ENCODE measurements at places on chromosomes 5 and 9.

DNA sequence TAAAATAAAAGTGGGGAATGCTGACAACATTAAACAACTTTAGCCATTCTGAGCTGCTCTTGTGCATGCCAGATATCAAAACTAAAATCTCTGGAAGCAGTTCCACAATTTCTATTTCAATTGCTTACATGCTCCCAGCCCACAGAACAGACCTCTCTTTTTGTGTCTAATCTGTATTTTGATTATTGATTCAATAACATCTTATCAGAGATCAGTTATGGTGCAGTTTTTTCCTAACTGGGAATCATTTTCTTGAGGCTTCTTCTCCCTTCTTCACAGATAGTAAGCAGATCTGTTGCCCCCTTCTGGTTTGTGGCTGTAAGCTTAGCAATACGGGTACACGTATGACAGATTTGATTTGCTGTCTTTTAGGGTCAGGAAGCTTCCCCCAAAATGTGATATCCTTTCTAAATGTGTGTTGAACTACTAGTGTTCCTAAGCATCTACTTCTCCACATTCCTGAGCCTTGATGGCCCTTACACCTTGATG lies 39.4 kb downstream of the MRPS27 start:
- no peak for DNase-seq

DNA sequence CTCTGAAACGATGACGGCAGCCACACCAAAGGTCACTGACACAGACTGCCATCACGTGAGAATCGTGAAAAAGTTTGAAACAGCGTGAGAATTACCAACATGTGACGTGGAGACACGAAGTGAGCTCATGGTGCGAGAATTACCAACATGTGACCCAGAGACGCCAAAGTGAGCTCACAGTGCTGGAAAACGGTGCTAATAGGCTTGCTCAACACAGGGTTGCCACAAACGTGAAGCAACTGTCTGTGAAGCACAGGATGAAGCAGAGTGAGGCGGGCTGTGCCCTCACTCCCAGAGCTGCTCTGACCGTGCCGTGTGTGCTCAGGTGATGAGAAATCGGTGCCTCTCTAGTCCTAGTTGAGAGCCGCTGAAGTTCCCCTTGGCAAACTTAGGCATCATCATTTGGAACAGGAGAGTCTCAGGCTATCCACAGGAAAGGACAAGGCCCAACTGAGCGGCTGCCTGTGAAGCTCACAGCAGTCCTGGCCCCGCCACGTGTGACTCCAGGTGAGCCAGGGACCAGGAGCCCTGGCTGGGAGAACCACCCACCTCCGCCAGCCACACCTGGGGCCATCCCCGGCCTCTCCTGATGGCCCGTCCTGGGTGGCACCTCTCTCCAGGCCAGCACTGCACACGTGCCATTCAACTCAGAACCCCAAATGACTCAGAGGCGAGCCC lies 29.8 kb upstream of the SLC6A3 start:
- DNase-seq = no peak

DNA sequence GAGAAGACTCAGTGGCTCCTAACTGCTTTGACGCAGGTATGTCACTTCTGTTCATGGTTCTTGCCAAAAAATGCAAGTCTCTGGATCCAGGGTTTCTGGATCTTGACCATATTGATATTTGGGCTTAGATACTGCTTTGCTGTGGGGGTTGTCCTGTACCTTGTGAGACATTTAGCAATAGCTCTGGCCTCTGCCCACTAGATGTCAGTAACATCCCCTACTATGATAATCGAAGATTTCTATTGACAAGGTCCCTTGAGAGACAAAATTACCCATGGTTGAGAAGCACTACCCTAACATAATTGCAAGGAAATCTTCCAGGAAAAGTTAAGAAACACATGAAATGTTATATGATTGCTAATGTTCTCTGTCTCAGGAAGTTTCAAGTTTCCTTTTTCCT lies 285.4 kb downstream of the TMEM232 start:
- no peak for DNase-seq

DNA sequence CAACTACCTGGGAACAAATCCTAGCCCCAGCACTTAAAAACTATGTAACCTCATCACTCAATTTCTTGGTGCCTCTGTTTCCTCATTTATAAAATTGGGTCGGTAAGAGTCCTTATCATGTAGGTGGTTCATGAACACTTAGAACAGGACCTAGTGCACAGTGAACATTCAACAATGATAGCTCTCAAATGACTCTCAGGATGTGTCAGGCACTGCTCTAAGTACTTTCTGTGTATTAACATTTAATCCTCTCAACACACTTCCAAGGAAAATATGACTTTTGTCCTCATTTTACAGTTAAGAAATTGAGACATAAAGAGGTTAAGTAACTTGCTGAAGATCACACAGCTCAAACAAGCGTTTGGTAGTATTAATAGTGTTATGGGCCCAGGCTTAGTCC lies 202.1 kb upstream of the KLF4 start:
- no peak for DNase-seq

GRCh38 chr5:41925555-41925951 lies 472 bp downstream of the FBXO4 start:
- no peak for DNase-seq

GRCh38 chr5:58469896-58470295 lies 10.0 kb upstream of the PLK2 start:
- no peak for DNase-seq
